ENCODE measurements at places on chromosomes 2 and 18.

GRCh38 chr2:235377176-235377575 is 116.7 kb upstream of the AGAP1 start:
- DNase-seq, result no peak

DNA sequence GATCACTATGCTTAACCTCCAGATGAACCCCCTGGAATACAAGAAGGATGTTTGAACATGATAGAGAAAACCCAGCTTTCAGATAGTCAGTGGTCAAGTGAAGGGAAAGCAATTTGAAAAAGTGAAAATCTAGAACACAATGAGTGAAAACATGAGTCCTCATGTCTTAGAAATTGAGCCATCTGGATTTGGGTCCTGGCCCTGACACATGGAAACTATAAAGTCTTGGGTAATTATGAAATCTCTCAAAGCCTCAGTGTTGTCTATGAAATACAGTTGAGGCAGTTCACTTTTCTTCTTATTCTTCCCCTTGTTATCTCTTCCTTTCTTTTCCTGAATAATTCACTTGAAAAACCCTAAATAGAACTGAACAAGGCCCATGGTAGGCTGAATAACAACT is 120.6 kb downstream of the EN1 start:
- no peak for DNase-seq

- DNase-seq, result no peak
Observed at GRCh38 chr2:10400568-10400977, 47.6 kb downstream of the ODC1 start.

DNA sequence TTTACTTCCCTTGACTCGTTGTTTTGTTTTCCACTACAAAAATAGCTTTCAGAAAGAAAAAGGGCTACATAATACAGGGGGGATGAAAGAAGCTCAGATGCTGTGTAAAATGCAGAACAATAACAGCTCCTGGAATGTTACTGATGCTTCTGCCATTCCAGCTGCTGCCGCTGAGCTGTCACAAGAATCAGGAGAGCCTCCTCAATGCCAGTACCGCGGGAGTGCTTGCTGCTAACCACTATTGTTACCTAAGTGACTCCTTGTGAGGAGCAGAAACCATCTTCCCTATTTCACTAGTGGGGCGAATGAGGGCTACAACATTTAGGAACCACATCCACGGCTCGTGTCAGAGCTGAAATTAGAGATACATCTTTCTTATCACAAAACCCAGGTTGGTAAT is 384.8 kb downstream of the GALR1 start:
- no peak for DNase-seq

- DNase-seq, result no peak
Observed at GRCh38 chr2:201471732-201472393, 20.3 kb downstream of the STRADB start.

- DNase-seq, result no peak
Observed at GRCh38 chr2:74036450-74037195, 51.9 kb downstream of the TET3 start.

DNA sequence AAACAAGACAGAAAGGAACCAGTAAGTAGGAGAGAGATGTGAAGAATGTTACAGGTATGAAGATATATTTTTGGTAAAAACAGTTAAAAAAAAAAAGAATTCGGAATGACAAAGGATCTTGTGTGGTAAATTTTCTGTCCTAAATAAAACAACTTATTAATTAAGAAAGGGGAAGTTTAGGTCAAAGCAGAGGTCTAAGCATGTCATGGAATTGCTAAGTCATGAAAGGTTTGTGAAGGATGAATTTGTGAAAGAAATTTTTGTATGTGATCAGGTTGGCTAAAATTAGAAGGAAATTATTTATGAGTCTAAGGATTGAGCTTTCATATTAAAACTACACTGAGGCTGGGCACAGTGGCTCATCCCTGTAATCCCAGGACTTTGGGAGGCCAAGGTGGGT is 11.1 kb upstream of the ALPG start:
- DNase-seq, result no peak

GRCh38 chr18:67463829-67464228 is 52.7 kb downstream of the DSEL start:
- DNase-seq, result no peak

DNA sequence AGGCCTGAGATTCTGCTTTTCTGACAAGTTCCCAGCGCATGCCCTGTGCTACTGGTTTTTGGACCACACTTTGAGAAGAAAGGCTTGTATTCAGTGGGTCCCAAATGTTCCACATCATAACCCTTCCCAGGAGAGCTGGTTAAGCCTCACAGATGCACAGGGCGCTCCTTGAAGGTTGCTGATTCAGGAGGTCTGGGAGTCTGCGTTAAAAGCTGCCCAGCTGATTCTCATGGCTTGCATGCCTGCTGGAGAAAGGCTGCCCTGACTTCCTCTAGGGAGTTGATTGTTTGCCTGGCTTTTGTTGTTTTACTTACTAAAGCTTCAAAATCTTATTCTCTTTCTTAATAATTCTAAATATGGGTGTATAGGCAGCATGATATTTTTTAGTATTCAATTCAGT is 20.7 kb downstream of the CRYGD start:
- DNase-seq, result no peak

DNA sequence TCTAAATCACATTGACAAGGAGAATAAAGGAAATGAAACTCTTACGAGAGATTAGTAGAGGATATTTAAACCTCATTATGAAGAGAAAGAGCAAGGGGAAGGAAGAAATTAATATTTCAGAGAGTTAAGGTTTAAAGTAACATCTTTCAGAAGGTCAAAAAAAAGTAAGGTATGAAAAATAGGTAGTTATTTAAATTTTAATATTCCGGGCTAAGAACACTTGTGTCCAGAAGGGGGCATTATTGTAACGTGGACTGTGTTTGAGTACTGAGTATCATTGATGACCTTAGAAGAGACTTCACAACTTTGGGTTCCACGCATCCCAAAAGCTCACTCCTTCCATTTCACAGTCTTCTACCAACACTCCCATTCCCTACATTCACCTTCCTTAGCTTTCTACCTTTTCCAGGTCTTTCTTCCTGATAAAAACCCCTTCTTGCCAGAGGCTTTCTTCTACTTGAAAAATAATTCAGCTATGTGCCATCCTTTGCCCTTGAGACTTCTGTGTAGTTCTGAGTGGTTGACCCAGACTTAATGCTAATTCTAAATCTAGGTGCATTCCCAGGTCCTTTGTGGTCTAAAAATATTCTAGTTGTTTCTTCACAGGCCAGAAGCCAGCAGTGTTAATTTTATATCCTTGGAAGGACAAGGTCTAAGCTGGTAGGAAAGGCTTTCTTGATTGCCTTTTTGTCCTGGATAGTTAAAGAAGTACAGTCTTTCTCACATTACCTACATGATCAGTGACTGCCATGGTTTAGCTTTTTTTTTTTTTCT is 16.5 kb downstream of the DYNC1I2 start:
- DNase-seq, result no peak

DNA sequence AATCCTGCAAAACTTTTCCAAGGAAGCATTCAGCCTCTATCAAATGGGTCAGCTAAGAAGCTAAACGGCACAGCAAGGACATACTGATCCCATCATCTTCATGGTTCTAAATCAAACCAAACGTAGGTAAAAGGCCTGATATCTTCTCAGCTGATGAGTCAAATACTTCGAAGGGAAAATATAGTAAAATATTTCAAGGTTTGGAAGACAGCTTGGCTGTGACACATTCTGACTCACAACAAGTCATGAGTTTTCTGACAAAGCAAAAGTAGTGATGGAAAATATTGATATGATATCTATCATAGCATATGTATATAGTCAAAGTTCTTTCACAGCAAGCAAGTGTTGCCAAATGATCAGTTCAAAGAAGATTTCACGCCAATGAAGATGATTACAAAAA is 31.5 kb downstream of the DOCK10 start:
- DNase-seq, result peak; percentile 26

DNA sequence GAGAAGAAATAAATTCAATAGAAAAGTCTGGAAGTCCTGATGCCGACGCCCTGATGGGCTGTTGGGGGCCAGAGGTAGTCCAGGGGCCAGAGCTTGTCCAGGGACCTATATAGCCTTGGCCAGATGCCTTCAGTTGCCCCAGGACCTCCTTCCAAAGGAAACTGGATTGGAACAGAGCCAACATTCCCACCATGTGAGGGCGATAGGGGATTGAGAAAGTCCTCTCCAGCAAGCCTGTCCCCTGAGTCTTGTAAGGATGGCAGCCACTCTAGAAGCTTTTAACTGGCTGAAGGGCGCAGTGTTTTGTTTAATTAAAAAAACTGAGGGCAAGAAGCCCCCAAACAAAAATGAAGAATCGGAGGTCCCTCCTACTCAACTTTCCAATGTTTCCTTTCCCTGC is 54.9 kb upstream of the CDCA7 start:
- no peak for DNase-seq

DNA sequence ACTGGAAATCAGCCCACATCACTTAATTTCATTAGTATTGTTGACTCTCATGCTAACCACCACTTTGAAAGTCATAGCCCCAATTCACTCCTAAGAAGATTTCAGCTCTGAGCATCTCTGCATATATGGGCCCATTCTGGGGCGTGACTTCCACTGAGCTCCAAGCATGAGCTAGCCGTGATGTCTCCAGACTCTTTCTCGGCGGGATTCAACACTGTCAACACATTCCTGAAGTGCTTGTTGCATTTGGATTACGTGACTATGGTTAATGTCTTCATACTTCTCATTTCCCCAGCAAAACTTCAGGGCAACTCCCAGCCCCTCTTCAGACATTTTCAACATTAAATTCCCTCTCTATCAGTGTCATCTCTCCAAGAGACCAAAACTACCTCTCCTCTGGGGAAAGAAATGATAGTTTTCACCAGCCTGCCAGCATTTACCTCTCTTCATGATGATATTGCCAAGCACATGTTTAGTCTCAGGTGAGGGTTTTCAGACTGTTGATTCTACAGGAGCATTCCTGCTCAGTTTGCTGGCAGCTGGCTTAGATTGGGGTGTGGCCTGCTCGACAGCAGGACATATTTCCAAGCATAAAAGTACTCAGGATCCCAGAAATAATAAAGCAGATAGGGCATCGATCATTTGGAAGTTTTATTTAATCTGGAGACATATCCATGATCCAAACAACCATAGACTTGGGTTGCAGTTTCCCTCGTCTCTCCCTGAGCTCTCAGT is 81.7 kb downstream of the FEZ2 start:
- DNase-seq, result no peak

DNA sequence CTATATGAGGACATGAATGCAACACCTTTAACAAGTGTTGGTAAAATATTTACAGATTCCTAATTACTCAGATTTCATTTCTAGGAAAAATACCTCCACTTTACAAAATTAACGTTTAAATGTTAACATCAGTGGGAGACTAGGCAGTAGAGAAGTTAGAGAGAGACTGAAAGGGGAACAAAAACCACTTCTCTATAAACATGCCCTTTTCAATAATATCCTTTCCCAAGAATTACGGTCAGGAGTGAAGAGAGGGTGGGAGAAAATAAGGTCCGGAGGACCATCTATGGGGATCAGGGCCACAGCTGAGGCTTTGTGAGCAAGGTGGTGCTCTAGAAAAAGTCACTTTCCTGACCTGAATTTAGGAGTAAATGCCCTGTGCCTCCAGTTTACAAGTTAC is 65.3 kb upstream of the WIPF1 start:
- DNase-seq, result no peak

- no peak for DNase-seq
Observed at GRCh38 chr2:20796374-20796791, 26.5 kb downstream of the LDAH start.

DNA sequence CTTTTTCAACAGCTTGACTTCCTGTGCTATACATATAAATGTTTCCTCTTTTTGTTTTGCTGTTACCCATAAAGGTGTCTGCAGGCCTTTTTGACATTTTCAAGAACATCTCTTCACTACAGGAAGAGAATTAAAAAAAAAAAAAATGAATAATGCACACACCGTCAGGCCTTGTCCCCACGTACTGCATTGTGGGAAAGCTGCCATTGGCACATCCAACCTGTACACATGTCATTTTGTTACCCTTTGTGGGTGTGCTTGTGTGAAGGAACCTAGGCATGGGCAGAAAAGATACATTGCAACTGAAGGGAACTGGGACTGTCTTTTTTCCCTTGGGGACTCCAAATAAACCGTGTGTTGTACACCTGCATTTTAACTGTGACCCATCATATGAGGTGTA is 16.8 kb upstream of the TMEM37 start:
- DNase-seq, result no peak

DNA sequence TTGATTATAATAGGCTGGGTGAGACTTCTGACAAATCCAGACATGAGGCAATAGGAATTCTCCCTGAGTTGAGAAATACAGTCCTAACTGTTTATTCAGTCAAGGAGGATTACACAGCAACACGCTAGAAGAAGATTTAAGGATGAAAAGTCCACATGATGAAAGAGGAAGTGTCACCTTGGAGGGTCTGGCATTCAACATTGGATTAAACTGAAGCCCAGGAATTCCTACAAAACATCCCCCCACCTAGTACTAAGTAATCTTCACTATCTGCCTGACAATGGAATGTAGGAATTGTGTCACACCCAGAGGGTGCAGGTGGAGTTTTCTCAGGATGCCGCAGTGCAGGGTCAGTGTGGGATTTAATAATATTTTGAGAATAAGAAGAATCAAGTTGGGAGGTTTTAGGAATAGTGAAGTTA is 142.4 kb downstream of the SOCS6 start:
- no peak for DNase-seq

- no peak for DNase-seq
Observed at GRCh38 chr2:240567137-240567871, 980 bp upstream of the RNPEPL1 start.

- peak; percentile 95 for DNase-seq
Observed at GRCh38 chr2:215528555-215528954, 92.7 kb upstream of the FN1 start.

DNA sequence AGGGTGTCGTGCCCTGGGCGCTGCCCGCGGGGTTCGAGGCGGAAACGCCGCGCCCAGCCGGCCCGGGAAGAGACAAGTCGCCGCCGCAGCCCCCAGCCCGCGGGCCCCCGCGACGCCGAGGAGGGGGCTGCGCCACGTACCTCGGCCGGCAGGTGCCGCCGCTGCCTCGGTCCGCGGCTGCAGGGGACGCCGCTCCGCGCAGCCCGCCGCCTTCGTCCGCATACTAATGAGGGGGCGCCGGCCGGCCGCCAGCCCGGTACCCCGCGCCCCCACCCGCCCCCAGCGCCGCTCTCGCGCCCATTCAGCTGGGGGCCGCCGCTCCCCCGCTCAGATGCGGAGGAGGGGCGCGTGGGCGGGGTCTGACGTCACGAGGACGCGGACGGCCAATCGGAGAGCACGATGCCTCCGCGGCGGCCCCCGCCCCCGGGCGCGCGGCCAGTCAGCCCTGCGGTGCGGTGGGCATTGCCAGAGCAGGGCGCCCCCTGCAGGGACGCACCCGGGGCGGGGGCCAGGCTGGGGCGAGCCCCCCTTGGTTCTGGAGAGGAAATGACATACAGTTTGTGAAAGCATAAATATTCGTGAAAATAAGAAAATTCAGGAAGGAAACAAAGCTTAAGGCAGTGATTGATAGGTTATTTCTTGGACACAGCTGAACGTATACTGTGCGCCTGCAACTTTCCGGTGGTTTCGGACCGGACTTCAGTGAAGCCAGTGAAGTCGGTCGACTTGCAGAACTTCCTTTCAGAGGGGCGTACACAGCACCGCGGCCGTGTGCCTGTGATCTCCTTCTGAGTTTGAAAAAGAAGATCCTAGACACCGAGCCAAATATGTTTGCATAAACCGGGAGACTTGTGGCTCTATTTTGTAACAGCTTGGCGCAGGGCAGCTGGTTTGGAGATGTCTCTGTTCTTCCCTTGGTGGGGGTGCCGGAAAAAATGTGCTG is at the start of gene ST3GAL5:
Gene ST3GAL5 (minus strand): TSS at position 307 of the 943 bp plus-strand sequence. CDS start 85 bp downstream, at position 222.
- peak; percentile 71 for DNase-seq

GRCh38 chr2:61044636-61045035 is 21.0 kb upstream of the SANBR start:
- no peak for DNase-seq

GRCh38 chr18:74251297-74252038 is 40.3 kb downstream of the CYB5A start:
- no peak for DNase-seq

All from pulmonary artery endothelial cell (primary cell).